ENCODE measurements at places on chromosomes 5 and 9. TPM values are rescaled to one million over a fixed set of nuclear protein-coding genes. Genes with fewer than 3 reads are reported as not detected.

- peak; percentile 66 for DNase-seq
Measured at GRCh38 chr5:7391814-7392692, 3.9 kb upstream of the ADCY2 start.

- DNase-seq, result no peak
Measured at GRCh38 chr5:149628221-149628620, 46.9 kb downstream of the ARHGEF37 start.

DNA sequence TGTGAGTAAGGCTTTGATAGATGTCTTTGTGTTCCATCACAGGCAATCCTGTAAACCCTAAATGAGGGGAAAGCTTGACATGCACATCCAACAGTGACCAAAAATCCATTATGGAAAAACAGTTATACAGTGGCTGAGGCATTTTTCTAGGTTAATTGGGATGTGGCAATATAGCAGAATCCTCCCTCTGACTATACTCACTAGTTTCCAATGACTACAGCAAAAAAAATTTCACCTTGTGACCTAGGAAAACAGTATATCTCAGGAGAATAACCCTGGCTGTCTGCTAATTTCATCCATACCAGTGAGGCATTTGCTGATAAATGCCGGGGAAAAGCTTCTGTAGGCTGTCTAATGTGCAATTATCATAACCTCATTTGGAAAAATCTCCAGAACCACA lies 49.9 kb upstream of the SNCAIP start:
- no peak for DNase-seq

GRCh38 chr9:79184831-79185230 lies 386.9 kb upstream of the TLE4 start:
- no peak for DNase-seq

DNA sequence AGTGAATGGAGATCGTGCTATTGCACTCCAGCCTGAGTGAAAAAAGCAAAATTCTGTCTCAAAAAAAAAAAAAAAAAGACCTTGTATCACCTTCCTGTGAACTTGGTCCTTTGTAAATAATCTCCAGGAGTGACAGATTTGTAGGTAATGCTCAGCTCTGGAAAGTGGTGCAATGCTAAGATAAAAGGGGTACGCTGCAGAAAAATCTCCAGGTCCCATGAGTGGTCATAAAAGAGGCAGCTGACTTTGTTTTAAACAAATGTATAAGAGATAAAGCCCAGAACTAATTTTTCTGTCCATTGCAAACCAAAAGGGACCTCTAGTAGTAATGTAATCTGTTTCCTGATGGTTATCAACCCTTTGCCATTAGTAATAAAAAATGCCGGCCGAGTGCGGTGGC lies 33.7 kb downstream of the RNF44 start:
- no peak for DNase-seq

DNA sequence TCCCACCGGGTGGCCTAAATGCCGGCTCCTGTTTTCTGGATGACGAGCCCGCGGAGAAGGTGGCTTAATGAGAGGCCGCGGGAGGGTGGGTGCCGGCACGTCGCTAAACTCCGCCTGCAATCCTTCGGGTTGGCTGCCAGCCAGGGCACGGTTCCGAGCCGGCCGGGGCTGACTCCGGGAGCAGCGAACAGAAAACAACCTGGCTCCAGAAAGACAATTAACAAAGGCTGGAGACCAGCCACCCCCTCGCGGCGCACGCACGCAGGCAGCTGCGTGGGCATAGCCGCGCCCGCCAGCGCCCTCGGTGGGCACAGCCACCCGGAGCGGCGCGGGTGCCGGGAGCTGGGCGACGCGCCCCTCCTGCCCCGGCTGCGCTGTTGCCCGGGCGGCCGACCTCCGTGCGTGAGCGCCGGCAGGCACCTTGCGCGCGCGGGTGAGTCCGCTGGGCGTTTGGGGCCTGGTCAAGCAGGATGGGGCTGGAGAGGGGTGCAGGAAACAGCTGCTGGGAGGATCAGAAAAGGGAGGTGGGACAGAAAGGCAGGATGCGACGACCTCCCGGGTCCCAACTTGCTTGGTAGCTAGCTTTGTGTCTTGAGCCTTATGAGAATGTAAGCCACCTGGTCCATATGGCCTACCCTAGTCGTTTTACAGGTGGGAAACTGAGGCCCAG lies at the start of gene ARHGEF37:
TSS of gene ARHGEF37 (plus strand) at position 307 of the 670 bp plus-strand sequence. CDS start 16,272 bp downstream, outside the sequence.
- DNase-seq, result peak; percentile 63

DNA sequence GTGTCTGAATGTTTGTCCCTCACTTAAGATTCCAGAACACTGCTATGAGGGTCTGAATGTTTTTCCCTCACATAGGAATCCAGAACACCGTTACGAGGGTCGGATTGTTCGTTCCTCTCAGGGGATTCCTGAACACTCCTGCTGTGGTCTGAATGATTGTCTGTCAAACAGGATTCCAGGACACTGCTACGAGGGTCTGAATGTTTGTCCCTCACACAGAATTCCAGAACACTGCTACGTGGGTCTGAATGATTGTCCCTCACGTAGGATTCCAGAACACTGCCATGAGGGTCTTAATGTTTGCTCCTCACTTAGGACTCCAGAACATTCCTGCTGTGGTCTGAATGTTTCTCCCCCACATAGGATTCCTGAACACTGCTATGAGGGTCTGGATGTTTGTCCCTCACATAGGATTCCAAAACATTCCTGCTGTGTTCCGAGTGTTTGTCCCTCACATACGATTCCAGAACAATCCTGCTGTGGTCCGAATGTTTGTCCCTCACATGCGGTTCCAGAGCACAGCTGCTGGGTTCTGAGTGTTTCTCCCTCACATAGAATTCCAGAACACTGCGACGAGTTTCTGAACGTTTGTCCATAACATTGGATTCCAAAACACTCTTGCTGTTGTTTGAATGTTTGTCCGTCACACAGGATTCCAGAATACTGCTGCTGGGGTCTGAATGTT lies 199.5 kb downstream of the FOXD4L6 start:
- no peak for DNase-seq

Gene IFNA10
- total RNA-seq, result not detected

Gene ACTBL2
- not detected for total RNA-seq

Gene NEURL1B
- 20.2 TPM for total RNA-seq

Gene HSD17B4
- 184 TPM for total RNA-seq
